ENCODE measurements at places on chromosomes 12 and 14.
A peak's percentile ranks its signal among the peaks of the same experiment; 100 is the strongest.

- no peak for DNase-seq
These were observed 5.4 kb downstream of the GAPDH start for GRCh38 chr12:6539707-6540134.

- no peak for DNase-seq
These were observed 245.9 kb downstream of the ADAMTS20 start for GRCh38 chr12:43306066-43306465.

DNA sequence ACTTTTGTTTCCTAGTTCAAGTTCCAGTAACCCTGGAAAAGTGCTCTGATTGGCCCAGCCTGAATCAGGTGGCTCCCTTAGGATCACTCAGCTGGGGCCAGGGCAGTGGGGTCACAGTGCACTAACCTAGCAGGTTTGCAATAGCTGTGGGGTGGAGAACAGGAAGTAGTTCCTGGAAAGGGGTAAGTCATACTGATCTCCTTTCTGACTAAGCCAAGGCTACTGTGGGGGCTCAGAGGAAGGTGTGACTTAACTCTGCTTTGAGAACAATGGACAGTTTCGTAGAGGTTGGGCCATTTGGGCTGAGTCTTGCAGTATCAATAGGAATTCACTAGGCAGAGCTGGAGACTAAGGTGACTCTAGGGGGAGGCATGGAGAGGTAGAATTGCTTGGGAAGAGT, 89.4 kb downstream of the KIF26A start:
- DNase-seq = no peak

DNA sequence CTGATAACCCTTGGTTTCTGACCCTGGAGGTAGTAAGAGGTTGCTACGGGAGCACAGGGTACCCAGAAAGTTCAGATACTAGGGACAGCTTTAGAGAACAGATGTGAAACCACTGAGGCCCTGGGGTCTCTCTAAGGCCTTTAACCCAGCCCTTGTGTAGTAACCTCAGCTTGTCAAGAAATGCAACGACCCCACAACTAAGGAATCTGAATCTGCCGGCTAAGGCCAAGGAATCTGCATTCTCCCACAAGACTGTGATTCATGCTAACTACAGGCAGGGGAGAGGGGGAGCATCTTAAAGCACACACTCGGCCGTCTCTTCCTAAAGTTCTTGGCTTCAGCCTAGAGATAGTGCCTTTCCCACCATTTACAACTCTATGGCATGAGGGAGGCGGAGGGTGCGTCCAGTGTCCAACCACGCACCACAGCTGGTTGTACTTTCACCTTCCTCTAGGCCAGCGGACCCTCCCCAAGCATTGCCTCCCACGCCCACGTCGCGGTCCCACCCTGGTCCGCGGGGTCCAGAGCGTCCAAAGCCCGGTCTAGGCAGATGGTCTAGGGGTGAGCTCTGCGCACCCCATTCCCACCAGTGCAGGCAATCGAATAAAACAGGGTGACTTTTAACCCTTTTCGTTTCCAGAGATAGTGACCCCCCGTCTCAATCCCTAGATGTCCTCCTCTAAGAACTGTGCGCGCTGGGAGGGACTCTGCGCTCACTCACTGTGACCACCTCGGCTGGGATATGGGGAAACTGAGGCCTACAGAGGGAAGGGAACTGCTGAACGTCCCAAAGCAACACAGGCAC, 735 bp upstream of the VASH1 start:
- no peak for DNase-seq

GRCh38 chr12:80794551-80794950, 77.8 kb downstream of the MYF5 start:
- no peak for DNase-seq

GRCh38 chr14:103527408-103528145, 1.4 kb upstream of the TRMT61A start:
- DNase-seq = peak; percentile 95

DNA sequence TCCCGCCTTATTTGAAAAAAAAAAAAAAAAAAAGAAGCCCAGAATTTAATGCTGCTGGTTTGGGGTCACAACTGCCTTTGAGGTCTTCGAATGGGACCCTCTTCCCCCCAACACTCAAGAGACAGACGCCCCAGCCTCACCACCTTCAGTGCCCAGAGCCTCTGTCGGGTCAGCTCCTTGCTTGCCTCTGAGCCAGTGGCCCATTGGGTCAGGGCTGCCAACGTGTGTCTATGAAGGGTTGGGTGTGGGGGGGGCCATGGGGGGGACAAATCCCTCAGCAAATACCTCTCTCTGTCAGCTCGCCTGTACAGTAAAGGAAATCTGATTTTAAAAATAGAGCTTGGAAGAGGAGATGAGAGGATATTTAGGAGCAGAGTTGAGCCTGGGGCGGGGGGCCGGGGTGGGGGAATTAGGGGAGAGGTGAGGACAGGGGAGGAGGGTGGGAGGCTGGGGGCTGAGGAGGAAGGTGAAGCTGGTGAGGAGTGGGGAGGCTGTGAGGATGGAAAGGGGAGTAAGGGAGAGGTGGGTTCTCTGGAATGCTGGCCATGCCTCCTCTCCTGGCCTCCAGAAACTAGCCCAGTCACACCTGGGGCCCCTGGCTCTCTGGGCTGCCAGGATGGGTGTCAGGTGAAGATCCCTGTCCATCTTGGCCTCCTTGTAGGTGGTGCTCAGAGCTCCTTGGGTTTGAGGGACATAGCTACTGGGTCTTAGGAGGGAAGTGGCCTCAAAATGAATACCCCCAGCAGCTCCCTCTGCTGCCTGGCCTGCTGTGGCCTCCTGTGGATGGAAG, 13.3 kb downstream of the RTL1 start:
- DNase-seq = no peak

GRCh38 chr12:53733807-53734200, 6.6 kb upstream of the CALCOCO1 start:
- DNase-seq = no peak

GRCh38 chr12:49040364-49040855, 20.2 kb downstream of the KMT2D start:
- no peak for DNase-seq

DNA sequence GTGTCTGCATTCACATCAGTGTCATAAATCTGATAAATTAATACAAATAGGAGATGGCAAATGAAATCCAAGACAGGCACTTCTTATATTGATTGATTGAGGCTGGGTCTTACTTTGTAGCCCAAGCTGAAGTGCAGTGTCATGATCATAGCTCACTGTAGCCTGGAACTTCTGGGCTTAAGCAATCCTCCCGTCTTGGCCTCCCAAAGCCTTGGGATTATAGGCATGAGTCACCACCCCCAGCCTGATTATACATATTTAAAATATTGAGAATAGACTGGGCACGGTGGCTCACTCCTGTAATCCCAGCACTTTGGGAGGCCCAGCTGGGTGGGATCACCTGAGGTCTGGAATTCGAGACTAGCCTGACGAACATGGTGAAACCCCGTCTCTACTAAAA, 51.3 kb downstream of the MARK3 start:
- peak; percentile 88 for DNase-seq

DNA sequence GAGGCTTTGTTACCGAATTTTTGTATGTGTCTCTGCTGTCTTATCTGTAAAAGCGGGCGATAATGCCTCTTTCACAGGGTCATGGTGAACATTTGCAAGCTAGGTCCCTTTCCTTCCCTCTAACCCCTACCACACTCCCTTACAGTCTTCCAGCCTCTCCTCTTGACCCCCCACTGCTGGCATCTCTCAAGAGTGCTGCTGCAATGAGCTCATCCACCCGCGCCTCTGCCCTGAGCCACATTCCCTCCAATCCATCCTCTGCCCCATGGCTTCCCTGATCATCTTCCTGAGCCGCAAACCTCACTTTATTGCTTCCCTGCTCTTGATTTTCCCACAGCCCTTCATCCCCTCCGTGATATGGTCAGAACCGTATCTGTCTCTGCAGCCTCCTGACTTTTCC, 343.6 kb downstream of the BCL11B start:
- DNase-seq = no peak

DNA sequence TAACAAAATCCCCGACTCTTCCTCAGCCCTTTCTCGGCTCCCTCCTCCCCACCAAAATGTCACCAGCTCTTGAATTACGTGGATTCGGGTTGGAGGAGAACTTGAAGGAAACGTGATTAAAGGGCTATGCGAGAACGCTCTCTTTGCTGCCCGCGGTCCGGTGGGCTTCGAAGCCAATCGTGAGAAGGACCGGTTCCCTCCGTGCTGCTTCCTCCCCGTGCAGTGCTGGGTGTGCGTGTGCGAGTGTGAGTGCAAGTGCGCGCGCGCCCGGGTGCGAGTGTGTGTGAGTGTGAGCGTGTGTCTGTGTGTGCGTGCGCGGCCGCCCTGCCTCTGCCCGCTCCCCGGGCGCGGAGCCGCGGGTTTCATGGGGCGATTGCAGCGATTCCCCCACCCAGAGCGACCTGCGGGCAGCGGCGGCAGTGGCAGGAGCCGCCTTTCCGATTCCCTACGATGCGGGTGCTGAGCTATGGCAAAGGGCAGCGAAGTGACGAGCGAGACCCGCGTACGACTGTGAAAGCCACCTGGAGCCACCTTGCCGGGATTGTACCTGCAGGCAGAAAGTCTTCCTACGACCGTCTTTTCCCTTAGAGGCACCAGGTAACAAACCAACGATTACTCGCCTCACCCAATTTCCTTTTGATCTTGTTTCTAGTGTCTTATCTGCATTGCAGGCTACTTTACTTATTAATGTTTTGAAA, 1.4 kb downstream of the LRFN5 start:
- DNase-seq = peak; percentile 1

DNA sequence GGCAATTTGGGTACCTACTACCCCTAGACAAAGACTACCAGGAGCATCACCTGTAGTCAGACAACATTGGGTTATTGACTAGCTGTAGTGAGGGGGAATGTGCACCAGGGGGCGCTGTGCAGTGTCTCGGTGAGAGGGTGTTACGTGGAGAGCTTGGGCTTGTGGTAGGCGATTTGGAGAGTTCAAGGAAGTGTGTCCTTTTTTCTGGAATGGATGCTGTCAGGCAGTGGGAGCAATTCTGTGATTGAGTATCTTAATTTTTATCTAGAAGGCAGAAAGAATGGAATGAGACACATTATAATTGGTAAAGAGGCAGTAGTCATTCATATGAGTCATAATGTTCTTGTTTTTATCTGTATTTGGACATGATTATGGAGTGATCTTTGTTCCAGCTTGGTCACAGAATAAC, 187.7 kb downstream of the GALC start:
- DNase-seq = peak; percentile 20

- DNase-seq = no peak
These were observed 270.8 kb downstream of the BCL11B start for GRCh38 chr14:99001241-99001640.

DNA sequence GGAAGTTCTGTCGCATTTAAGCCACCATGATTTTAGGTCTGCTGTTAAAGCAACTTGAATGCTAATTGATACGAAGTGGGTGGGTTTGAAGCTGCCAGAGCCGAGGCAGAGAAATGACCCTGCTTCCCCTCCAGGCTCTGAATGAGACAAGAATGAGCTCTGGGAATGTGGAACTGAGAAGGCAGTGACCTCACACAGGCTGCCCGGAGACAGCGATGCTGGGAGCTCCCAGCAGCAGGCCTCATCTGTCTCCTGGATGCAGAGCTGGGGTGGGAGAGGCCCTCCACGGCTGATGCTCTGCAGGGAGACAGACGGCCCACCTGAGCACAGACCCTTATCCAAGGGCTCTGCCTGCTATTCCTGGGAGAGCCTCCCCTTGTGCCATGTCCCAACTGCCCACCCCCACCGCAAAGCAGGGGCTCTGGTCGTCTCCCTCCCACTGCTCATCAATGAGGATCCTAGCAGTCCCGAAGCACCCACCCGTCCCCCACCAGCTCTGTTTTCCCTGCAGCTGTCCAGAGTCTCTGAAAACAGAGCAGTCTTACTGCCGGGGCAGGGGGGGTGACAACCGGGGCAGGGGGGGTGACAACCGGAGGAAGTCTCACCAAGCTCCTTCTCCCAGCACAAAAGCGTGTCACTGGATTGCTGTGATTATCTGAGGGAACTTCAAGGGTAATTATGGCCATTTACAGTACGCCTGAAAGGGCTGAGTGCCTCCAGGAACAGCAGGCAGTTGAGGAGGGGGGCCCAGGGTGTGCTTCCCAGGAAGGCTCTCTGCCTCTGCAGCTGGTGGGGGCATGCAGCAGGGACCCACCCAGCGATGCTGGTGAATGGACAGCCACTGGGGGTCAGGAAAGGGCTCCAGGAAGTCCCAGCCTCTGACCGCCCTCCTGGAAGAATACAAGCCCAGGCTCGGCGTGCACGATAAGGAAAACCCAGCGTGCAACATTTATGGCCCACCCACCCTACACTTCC, 67.8 kb downstream of the CHGA start:
- DNase-seq = no peak

GRCh38 chr12:121264951-121265515, 31.5 kb downstream of the CAMKK2 start:
- DNase-seq = no peak

DNA sequence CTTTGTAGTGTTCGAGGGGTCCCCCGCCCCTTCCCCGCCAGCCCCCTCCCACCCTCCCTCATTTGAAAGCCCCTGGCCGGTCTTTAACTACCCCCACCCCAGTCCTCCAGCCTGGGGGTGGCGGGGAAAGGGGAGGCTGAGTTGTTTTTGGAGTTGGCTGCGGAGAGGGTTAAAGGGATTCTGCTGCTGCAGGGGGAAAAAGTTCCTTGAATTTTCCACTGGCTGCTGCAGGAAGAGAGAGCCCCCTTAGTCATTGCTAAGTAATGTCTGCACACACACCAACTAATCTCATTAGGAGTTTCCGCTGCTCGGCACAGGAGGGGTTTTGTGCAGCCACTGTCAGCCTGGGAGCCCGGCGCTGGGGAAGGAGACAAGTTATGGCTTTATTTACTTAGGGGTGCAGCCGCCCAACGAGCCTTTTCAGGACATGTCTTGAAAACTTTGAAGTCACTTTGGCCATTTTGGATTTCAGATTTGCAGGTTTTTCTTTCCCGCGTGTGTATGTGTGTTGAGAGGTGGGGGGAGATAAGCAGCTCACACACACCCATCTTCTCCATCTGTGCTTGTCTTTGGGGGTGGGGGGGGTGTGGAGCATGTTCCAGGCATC, 1.8 kb downstream of the ELK3 start:
- DNase-seq = peak; percentile 49

- no peak for DNase-seq
These were observed at the start of gene CIROP for GRCh38 chr14:23104591-23105347. Gene CIROP, minus strand, starts transcription at chr14:23104989. Its CDS starts 69 bp downstream, at chr14:23104920.

DNA sequence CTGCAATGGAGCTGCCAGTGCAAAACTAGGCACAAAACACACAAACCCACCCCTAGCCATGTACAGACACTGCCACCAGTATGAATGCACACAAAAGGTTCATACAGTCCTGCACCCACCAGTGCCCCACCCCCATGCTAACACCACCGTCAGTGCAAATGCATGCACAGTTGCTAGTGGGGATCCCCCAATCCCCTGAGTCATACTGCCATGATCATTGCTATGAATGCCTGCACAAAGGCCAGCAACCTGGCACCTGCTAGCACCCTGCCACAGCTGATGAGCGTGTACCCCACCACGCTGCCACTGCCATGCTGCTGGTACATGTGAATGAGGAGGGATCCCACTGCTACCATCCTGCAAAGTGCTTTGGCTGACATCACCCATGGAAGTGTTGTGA, 23.9 kb downstream of the PZP start:
- no peak for DNase-seq

DNA sequence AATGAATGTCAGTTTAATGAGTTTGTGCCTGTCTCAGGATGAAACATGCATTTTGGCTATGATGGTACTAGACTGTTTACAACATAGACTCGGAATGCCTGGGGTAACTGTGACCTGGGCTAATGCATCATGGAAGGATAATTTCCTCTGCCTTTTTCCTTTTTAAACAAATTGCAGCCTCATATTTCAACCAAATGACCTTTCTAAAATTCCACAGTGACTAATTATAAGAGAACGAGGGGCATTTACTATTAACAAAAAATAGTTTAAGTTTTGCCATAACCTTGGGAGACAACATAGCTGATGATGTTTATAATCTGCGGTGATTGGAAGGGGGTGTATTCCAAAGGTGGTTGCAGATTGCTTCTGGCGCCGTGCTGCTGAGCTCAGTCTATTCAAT, 1140.5 kb downstream of the GALC start:
- no peak for DNase-seq
